ENCODE measurements at places on chromosomes 1 and 21.

DNA sequence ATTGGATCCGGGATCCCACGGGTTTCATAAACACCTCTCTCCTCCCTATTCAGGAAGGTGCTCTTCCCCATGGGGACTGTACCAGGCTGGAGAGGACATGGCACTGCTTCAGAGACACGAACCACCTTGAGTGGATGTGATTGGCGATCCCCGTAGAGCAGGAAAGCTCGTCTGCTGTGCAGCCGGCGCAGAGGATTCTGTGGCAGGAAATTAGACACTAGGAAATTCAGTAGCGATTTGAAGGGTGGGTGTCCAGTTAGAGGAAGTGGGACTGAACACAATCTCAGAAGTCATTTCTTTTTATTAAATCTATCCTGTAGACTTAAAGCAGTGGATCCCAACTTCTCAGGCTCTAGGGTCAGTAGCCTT, 767 bp downstream of the PDIK1L start:
- no peak for DNase-seq

DNA sequence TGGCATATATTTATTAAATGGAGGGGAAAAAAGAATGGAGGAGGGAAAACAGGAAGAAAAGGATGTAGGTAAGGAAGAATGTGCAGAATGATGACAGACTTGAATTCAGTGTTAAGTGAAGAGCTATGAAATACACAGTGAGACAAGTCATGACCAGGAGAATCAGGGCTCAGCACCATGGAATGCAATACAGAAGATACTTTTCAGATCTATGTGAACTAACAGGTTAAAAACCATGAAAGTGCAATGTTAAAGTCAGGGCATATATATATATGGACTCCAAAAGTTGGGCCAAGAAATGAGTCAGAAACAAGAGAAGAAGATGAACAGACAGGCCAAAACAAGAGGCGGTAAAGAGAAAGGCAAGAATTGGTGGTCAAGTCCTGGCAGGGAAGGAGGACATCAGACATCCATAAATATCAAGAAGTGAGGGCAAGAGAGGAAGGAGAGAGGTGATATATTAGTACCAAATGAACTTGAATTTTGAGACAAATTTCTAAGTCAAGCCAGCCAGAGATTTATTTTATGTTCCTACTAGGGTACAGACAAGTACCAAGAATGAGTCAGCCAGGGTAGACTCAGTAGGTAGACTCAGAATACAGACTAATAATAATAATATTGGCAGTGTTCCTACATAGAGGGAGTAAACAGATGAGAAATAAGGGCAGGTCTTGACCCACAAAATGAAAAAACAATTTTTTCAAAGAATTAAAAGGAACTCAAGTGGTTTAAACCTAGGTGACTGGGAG, 39.5 kb upstream of the MCOLN3 start:
- DNase-seq = no peak

- no peak for DNase-seq
These were observed 8.3 kb upstream of the C1orf167 start for GRCh38 chr1:11753555-11754208.

GRCh38 chr1:7450838-7451237, 320.3 kb upstream of the VAMP3 start:
- DNase-seq = no peak

DNA sequence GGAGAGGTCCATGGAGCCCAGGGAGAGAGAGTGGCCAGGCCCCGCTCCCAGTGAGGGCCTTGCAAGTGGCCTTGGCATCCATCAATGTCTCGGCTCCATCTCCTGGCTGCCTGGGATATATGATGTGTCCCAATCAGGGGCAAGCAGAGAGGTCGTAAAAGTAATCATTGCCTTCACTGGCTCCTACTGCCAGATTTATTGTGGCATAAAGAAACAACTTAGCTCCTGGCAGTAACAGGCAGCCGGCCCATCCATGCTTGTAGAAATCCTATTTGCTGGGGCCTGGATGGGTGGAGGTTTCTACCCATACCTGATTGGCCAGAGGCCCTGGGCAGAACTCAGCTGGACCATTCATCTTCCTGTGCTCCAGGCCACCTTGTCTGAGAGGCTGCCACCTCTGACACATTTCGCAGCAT, 272.6 kb downstream of the MATN1 start:
- DNase-seq = no peak
